RKO (cell line): ENCODE measurements at places on chromosomes 5 and 9.

DNA sequence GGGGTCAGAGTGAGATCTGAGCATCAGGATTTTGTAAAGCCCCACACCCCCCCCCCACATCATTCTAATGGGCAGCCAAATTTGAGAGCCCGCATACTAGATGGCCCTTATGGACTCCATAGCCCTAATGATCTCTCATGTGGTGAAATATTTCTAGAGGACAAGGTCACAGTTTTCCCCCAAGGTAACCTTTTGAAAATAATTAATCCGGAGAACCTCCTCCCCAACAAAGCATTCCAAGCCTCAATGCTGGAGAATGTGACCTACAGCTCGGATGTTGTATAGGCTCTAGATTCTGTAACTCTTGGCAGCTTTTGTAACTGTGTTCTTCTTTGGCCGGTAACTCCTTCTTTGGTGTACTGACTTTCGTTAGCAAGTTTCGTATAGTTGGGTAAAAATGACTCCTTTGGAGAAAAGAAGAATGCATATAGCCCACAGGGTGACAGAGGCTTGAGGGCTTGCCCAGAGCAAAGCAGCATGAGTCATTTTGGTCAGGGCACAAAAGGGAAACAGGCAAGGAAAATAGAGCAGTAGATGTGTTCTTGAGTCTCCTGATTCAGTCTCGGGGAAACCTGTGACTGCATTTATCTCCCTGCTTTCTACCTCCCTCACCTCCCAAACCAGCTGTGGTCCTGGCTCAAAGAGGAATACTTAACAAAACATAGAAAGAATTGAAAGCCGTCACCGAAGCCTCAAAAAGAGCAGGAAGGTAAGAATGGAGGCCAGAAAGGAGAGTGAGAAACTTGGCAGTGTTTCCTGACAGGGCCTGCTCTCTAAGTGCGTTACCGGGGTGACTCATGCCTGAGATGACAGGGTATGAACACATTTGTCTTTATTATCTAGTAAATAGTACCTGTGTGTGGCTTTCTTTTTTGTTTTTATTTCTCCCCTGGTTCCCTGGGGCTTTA is 6.6 kb upstream of the XPA start:
- peak; percentile 69 for DNase-seq

DNA sequence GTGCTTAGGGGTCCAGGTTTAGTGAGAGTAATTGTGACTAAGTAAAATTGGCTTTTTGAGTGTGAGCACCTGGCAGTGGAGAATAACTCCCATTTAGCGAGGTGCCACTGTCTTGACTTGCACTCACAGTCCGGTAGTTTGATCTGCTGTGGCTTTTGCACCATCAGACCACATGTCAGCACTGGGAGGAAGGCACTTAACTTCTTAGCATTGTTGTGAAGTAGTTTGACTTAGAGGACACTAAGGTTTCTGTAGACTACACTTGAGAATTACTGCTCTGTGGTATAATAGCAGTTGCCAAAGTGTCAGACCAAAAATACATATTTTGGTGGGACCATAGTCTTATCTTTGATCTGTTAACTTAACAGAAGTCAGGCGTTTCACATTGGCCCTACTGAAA is 63.6 kb downstream of the ICE1 start:
- DNase-seq = no peak

DNA sequence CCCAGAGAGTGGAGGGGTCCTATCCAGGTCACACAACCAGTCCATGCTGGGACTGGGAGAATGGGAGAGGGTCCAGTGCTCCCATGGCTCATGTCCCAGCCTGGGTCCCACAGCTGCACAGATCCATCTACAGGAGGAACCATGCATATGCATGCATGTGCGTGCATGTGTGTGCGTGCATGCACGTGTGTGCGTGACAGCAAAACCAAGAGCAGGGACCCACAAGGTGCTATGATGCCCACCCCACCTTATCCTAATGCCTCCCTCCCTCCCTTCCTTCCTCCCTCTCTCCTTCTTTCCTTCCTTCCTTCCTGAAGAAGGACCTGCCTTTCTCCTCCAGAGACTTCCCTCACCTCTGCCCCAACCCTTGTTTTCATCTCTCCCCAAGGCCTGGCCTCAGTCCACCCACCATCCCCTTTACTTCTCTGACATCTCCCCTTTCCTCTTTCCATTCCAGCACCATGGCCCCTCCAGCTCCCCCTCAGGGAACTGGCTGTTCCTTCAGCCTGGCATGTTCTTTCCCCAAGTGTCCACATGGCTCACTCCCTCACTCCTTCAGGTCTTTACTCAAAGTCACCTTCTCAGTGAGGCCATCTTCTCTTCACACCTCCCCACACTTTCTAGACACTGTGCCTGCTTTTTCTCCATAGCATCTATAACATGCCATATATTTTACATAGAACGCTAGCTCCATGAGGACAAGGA is 21.8 kb downstream of the AQP7 start:
- DNase-seq = no peak

DNA sequence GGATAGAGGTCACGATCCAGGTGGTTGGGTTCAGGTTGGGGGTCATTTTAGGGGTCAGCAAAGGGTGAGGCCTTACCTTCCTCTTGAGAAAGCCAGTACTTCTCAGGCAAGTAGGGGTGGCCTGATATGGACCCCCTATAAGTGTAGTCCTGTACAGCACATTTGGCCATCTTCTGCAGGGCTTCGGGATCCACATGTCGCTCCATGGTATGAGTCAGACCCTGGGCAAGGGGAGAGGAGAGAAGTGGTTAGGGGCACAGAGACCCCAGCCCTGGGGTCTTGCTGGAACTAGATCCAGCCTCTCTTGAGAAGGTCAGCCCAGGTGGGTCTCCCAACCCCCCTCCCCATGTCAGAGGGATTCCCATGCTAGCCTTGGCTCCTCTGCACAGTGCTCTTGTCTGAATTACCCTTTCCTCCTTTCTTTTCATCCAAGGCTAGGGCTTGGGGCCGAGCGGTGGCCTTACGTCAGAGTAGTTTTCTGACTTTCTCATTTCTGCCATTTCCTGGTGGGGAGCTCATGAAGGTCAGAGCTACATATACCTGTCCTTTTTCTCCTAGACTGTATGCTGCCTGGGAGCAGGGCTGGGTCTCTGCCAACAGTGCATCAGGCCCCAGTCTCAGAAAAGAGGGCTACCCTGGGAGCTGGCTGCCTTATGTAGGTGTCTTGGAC is 9.0 kb upstream of the MYORG start:
- no peak for DNase-seq

DNA sequence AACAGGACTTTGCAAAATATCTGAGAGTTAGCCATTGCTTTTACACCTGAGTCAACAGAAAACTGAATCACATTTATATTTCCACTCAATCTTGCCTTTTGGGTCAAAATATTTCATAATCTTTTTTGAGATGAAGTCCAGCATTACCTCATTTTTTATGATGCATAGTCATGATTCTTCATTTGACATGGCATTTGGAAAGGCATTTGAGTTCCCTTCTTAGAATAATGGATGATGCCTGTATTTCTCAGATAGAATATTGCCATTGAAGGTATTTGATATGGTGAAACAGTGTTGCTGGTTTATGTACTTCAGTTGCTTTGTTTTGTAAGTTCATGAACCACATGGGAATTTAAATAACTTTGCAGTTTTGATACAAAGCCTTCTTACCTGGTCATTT is 180.4 kb downstream of the PRR16 start:
- DNase-seq = peak; percentile 0

DNA sequence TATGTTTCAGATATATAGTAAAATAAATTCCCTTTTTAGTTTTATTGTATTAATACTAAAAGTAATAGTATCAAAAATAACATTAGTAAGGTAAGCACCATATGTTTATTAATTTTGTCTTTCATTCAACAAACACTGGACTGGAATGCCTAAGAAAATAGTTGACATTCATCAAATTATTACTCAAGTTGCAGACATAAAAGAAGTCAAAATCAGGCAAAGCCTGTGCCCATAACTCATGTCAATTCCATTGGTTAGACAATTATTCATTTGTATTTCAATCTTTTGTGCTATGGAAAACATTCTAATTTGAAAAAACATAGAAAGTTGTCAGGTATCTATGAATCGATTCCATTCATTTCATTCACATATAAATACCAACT is 158.9 kb downstream of the CEMIP2 start:
- no peak for DNase-seq

DNA sequence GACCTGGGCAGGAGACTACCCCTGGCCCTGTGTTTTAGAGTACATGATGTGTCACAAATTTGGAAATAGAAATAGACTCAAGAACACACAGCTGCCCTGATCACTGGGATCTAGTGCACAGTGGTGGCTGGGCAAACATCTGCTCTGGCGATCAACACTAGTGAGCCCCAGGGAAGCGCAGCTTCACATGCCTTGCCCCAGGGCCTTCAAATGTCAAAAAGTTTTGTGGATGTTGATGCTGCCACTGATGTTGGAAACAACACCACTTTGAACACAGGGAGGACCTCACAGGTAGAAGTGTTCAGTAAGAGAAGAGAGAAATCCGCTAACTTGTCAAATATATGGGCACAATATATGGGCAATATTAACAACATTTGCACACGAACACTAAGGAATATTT is 7.1 kb upstream of the MAP3K1 start:
- no peak for DNase-seq

- peak; percentile 52 for DNase-seq
Observed at GRCh38 chr5:150263801-150264621, 25.6 kb downstream of the CAMK2A start.

DNA sequence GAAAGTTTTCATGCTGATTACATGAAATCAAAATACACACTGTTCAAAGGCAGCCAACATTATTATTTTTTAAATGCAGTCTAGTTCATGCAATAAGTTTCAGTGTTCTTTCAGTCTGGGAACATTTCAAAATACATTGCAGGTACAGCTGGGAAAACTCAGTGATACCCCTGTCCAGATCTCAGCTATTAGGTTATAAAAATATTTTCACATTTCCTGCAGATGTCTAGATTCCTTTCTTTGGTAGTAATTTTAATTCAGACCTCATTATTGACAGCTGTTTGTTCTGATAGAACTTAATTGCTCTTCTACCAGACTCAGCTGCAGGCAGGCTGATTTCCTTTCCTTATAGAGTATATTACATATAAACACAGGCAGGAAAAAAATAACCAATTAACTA is 556.8 kb upstream of the DMAC1 start:
- no peak for DNase-seq

GRCh38 chr9:21744320-21744719 is 58.1 kb upstream of the MTAP start:
- DNase-seq = no peak

DNA sequence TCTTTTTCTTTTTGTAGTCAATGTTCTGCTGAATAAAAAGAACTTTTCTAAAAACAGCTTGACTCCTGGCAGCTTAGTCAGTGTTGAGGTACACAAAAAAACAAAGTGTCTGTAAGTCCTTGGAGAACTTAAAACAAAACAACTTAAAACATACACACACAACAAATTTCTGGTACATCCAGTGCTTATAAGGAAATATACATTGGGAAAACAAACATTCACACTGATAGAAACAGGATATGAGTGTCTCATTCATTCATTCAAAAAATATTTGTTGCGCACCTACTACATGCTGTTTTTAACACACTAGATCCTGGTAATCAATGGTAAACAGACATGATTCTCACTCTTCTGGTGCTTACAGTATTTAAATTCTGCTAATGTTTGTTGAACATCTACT is 27.4 kb upstream of the MEGF9 start:
- DNase-seq = peak; percentile 34

DNA sequence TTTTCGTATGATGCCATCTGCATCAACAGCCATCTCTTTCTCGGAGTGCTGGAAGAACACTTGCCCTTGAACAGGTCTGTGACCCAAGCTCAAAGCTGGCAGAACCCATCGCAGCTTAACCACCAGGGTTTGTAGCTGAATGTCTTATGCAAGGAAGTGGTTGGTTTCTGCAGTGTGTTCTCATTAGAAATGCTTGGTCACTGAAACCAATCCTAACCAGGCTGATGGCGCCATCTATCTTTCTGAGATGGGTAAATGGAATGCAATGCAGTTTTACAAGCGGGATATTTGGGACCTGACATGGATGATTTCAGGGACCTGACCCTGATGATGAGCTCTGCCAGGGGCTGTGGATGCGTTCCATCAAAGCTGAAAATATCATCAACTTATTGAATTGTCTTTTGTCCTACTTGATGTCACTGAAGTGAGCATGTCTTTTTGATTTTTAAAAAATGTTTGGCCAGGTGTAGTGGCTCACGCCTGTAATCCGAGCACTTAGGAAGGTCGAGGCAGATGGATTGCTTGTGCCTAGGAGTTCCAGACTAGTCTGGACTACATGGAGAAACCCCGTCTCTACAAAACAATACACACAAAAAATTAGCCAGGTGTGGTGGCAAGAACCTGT is 28.7 kb downstream of the DMRT3 start:
- peak; percentile 77 for DNase-seq
